ENCODE measurements at places on chromosomes 12 and 14.

DNA sequence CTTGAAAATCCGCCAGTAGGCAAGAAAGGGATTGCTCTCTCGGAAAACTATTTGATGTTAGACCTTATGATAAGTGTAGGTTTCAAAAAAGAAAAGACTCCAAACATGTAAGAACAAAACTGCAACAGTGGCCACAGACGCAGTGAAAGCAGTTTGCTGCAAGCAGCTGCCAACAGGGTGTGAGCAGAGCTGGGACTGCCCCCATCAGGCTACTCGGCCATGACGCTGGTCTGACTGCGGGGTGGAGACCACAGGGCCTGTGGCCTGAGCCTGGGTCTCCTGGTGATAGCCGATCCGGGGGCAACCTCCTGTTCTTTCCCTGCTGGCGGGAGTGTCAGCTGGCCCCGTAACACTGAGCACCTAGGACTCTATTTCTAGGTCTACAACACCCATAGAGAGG, 63.2 kb downstream of the AMN start:
- peaks cover 65% of the 10 kb centered on the region for H3K36me3 ChIP-seq
- no peaks in the 10 kb centered on the region for H3K27me3 ChIP-seq
- peaks cover 16% of the 10 kb centered on the region for H3K4me1 ChIP-seq
- no peak overlapping the region for H3K27ac ChIP-seq
- no peak overlapping the region for H3K4me3 ChIP-seq

GRCh38 chr12:96225044-96225855, 31.1 kb downstream of the ELK3 start:
- peaks cover 27% of the 10 kb centered on the region for H3K36me3 ChIP-seq
- no peak overlapping the region for H3K4me3 ChIP-seq
- DNase-seq: no peak
- H3K27ac ChIP-seq: peak overlapping the region; percentile 20
- H3K27me3 ChIP-seq: no peaks in the 10 kb centered on the region

DNA sequence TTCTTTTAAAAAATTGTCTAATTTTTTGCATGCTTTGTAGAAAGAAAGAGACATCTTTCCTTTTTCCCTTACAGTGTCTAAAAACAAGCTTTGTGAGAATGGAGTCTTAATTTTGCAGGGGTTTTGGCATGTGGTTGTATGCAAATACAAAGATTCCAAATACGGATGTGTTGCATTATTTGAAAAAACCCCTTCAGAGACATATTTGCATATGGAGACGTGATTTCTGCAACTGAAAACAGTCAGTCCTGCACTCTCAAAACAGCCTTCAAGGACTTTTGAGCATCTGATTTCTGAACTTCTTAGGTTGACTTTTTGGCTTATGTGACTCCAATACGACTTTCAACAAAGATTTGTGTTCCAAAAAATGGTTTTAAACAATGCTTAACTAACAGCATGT, 7.8 kb downstream of the IRAK3 start:
- H3K27me3 ChIP-seq: peaks cover 21% of the 10 kb centered on the region
- peaks cover 3% of the 10 kb centered on the region for H3K36me3 ChIP-seq
- no peak overlapping the region for H3K4me3 ChIP-seq

GRCh38 chr14:100146531-100147091, 12.8 kb downstream of the DEGS2 start:
- peaks cover 5% of the 10 kb centered on the region for H3K36me3 ChIP-seq
- H3K27ac ChIP-seq: peak overlapping the region; percentile 90
- DNase-seq: no peak
- no peaks in the 10 kb centered on the region for H3K27me3 ChIP-seq
- no peak overlapping the region for H3K4me3 ChIP-seq

GRCh38 chr12:32611986-32612385, 67.1 kb upstream of the DNM1L start:
- peaks cover 3% of the 10 kb centered on the region for H3K36me3 ChIP-seq
- no peak overlapping the region for H3K4me3 ChIP-seq
- no peak for DNase-seq
- no peak overlapping the region for H3K27ac ChIP-seq

- H3K36me3 ChIP-seq: peaks cover 26% of the 10 kb centered on the region
- H3K4me3 ChIP-seq: no peak overlapping the region
- DNase-seq: no peak
- no peak overlapping the region for H3K27ac ChIP-seq
- H3K4me1 ChIP-seq: no peaks in the 10 kb centered on the region
These were observed 24.8 kb downstream of the C12orf71 start for GRCh38 chr12:27057543-27057942.

DNA sequence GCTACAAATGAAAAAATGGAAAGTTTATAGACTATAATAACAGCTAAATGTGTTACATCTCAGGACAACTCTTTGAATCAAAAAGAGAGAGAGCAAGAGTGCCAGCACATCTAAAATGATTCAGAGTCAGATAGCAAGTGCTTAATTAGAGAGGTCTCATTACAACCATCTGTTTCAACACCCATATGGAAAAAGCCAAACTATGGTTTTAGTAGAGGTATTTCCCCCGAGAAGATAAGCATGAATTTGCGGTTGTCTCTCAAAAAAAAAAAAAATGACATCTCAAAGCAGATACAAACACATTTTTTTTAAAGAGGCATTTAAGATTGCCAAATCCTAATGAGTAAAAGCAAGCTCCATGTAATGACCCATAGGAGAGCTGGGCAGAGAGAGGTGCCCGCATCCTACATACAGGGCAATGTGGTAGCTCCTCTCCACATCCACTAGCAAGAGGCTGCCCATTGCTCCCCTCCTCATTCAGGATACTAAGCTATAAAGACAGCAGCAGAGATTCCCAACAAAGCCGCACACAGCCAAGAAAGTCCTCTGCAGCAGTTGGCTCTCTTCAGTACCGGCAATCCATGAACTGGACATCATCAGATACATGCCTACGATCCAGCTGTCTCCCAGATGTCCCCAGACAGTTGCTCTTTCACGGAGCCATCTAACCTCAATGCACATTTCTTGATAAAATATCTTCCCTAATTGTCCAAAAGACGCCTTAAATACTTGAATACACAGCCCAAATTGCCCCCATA, 100.4 kb downstream of the EFCAB11 start:
- H3K4me1 ChIP-seq: no peaks in the 10 kb centered on the region
- no peaks in the 10 kb centered on the region for H3K36me3 ChIP-seq
- no peak for DNase-seq
- no peaks in the 10 kb centered on the region for H3K27me3 ChIP-seq
- H3K4me3 ChIP-seq: no peak overlapping the region

- no peak overlapping the region for H3K27ac ChIP-seq
- no peak overlapping the region for H3K4me3 ChIP-seq
- no peak for DNase-seq
- no peaks in the 10 kb centered on the region for H3K27me3 ChIP-seq
These were observed 325.5 kb downstream of the TMEM121 start for GRCh38 chr14:105851716-105852377.

DNA sequence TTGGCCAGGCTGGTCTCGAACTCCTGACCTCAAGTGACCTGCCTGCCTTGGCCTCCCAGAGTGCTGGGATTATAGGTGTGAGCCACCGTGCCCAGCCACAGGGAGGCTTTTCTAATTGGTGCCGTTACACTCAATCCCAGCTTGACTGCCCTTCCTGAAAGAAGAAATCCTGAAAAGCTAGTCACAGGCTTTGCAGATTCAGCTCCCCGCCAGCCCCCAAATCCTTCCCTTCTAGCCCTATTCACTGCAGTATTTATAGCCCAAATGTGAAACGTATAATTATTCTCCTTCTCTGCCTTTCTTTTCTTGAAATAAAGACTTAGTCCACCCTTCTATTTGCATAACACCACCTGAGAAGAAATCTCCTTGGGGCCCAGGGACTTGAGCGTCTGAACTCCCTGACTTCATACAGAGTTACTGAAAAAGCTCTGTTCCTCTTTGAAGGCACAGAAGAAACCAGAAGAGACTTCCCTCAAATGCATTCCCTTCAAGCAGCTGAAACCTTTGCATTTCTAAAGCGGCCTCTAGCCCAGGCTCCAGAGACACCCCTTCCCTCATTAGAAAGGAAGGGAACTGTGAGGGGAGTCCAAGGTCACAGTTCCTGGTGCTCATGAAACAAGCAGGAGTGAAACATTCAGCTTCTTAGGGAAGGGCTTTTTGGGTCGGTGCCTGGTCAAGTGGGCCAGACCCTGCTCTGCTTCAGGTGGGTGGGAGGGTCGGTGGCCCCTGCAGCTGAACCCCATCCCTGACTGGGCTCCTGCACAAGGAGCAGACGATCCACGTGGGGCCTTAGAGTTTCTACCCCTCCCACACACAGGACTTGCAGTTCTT, 42.3 kb upstream of the BATF start:
- peak overlapping the region; percentile 9 for H3K27ac ChIP-seq
- DNase-seq: no peak
- H3K27me3 ChIP-seq: peaks cover 2% of the 10 kb centered on the region

DNA sequence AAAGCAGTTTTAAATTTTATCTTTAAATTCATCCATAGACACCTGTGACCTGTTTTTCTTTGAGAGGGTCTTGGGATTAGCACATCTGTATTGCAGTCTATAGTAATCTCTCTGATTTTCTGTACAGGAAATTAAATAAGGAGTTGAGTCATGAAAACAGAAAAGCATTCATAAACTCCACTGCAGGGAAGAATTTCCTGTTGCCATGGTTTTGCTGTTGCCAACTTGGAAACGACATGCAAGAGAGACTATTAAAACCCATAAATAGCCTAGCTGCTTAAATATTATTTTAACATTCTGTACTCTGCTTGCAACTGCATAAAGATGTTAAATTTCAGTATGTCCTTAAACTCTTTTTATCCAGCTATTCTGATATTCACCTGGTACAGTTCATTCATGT, 281.0 kb upstream of the RGS6 start:
- H3K4me1 ChIP-seq: no peaks in the 10 kb centered on the region
- no peak overlapping the region for H3K4me3 ChIP-seq
- no peak for DNase-seq
- no peaks in the 10 kb centered on the region for H3K27me3 ChIP-seq
- peaks cover 66% of the 10 kb centered on the region for H3K36me3 ChIP-seq

DNA sequence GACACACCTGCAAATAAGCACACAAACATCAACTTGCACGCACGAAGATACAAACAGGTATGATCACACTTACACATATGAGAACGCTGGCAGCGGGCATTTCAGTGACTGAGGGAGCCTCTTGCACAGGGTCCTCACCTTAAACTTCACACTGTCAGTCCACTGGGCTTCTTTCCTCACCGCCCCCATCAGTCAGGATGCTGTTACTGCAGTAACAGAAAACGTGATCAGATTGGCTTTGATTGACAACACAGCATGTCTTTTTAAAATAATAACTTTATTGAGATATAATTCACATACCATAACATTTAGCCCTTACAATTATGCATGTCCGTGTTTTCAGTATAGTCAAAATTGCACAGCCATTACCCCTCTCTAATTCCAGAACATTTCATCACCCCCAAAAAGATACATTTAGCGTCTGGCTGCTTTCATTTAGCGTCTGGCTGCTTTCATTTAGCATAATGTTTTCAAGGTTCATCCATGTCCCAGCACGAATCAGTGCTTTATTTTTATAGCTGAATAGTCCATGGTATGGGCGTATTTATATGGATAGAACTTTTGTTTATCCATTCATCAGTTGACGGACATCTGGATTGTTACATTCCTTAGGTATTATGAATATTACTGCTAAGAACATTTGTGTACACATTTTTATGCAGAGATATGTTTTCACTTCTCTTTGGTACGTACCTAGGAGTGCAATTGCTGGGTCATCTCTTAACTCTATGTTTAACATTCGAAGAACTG, 8.4 kb downstream of the CCDC197 start:
- no peak for DNase-seq
- H3K4me1 ChIP-seq: peaks cover 4% of the 10 kb centered on the region
- H3K27me3 ChIP-seq: peaks cover 18% of the 10 kb centered on the region
- no peak overlapping the region for H3K4me3 ChIP-seq
- no peaks in the 10 kb centered on the region for H3K36me3 ChIP-seq

DNA sequence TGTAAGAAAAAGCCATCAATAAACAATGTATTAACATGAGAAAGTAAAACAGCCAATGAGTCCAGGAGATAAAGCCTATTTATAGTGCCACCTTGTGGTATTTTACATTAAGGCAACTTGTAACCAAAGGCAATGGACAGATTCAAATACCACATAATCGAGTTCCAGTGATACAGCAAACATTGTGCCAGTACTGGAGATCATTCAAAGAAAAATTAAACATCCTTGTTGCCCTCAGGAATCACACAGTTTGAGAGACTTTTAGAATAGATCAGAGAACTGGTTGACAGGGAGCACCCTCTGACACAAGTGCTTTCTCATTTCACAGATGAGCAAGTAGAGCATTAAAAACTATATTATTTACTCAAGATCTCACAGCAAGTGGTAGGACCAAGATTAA, 98.1 kb downstream of the DDHD1 start:
- no peaks in the 10 kb centered on the region for H3K4me1 ChIP-seq
- H3K27me3 ChIP-seq: no peaks in the 10 kb centered on the region
- H3K4me3 ChIP-seq: no peak overlapping the region
- no peak for DNase-seq
- H3K36me3 ChIP-seq: peaks cover 16% of the 10 kb centered on the region
